Aorta (tissue), 5 donors: ENCODE measurements at places on chromosomes 6 and 20. TPM values are rescaled to one million over a fixed set of nuclear protein-coding genes. Genes with fewer than 3 reads are reported as not detected.
A peak's percentile ranks its signal among the peaks of the same experiment; 100 is the strongest.

DNA sequence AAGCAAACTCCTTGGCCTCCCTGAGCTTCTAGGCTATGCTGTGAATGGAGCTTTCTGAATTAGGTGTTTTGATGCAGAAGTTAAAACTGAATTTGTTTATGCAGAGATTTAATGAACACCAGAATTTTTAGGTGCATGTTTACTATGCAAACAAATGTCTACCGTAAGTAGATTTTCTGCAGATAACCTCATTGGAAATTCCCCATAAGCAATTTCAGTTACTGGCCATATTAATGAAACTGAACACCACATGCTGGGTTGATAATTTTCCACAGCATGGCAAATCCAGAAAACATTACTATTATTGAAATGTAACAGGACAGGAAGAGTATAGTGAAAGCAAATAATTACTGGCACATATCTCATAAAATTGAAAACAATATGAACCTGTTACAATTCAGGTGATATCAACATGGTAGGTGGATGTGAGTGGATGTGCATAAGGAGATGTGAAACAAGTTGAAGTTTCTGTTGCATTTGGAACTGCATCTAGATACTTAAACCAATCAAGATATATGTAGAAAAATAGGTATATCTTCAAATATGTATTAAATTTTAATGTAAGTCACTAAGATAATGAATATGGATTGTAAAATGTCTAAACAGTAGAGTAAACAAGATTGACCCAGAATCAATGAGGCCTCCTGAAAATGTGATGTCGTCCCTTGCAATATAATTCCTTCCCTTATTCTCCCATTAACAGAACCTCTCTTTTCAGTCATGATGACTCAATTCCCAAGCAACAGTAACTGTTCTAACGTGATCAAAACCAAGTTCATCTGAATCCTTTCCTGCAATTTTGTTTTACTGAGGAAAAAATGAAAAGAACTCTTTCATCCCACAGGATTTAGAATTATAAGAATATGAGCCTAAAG, 11.0 kb downstream of the PTCHD4 start:
- no peaks in the 10 kb centered on the region for H3K4me1 ChIP-seq
- no peak for DNase-seq
- H3K36me3 ChIP-seq = no peaks in the 10 kb centered on the region
- no peak overlapping the region for H3K4me3 ChIP-seq

- no peak overlapping the region for H3K27ac ChIP-seq
- peaks cover 2% of the 10 kb centered on the region for H3K36me3 ChIP-seq
- H3K27me3 ChIP-seq = no peaks in the 10 kb centered on the region
- no peak overlapping the region for H3K4me3 ChIP-seq
- H3K4me1 ChIP-seq = no peaks in the 10 kb centered on the region
These were observed 14.6 kb downstream of the EEF1A1 start for GRCh38 chr6:73506246-73506645.

GRCh38 chr6:136335736-136336363, 46.2 kb upstream of the BCLAF1 start:
- H3K4me1 ChIP-seq = no peaks in the 10 kb centered on the region
- H3K27me3 ChIP-seq = no peaks in the 10 kb centered on the region
- no peak overlapping the region for H3K4me3 ChIP-seq
- no peaks in the 10 kb centered on the region for H3K36me3 ChIP-seq
- no peak overlapping the region for H3K27ac ChIP-seq

DNA sequence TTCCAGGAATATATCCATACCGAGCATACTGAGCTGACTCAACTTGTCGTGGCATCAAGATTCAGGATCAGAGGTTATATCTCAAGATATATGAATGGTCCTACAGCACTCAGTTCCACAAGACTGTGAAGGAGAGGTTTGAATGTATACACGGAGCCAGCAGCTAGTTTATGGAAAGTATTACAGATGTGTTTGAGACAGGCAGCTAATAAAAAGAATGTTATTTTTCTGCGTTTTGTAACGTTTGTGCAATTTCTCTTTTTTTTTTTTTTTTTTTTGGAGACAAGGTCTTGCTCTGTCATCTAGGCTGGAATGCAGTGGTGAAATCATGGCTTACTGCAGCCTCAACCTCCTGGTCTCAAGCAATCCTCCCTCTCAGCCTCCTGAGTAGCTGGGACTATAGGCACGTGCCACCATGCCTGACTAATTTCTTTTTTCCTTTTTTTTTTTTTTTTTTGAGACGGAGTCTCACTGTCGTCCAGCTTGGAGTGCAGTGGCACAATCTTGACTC, 3.4 kb upstream of the FAM110A start:
- no peaks in the 10 kb centered on the region for H3K27me3 ChIP-seq
- no peak overlapping the region for H3K4me3 ChIP-seq
- H3K36me3 ChIP-seq = no peaks in the 10 kb centered on the region

DNA sequence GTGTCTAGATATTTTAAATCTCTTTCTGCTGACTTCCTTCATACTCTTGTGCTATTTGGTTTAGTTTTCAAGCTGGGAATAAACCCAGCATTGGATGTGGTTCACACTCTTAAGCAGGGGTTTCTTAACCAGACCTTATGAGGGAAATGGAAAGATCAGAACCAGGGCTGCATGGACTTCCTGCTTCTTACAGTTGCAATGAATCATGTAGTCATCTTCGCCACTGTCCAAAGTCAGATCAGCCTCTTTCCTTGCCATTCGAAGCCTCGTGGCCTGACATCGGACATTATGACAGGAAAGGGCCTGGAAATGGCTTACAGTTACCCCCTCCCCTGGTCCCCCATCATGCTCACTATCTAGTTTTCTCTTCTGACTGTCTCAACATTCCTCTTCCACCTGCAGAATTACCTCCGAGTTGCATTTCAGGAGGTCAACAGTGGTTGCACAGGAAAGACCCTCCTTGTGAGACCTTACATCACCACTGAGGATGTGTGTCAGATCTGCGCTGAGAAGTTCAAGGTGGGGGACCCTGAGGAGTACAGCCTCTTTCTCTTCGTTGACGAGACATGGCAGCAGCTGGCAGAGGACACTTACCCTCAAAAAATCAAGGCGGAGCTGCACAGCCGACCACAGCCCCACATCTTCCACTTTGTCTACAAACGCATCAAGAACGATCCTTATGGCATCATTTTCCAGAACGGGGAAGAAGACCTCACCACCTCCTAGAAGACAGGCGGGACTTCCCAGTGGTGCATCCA, 16.8 kb upstream of the NAA20 start:
- no peak overlapping the region for H3K27ac ChIP-seq
- no peaks in the 10 kb centered on the region for H3K4me1 ChIP-seq
- no peak overlapping the region for H3K4me3 ChIP-seq
- no peaks in the 10 kb centered on the region for H3K27me3 ChIP-seq
- no peak for DNase-seq

DNA sequence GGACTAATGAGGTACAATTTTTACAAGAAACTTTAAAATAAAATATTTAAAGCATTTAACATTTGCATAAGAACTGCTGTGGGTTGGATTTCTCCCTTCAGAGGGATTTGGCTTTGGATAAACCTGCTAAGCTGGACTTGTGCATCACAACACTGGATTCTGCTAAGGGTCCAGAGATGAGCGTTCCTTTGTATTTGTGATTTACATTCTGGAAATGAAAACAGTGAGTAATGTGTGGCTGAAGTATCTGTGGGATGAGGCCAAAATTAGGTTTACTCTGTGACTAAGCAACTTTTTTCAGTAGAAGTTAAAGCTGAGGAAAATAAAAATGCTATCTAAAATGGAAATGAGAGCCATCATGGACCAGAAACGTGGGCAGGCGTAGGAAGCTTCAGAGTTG, 494.3 kb downstream of the EPM2A start:
- DNase-seq = no peak
- no peaks in the 10 kb centered on the region for H3K27me3 ChIP-seq
- H3K4me3 ChIP-seq = no peak overlapping the region
- no peaks in the 10 kb centered on the region for H3K4me1 ChIP-seq
- no peaks in the 10 kb centered on the region for H3K36me3 ChIP-seq
- no peak overlapping the region for H3K27ac ChIP-seq

DNA sequence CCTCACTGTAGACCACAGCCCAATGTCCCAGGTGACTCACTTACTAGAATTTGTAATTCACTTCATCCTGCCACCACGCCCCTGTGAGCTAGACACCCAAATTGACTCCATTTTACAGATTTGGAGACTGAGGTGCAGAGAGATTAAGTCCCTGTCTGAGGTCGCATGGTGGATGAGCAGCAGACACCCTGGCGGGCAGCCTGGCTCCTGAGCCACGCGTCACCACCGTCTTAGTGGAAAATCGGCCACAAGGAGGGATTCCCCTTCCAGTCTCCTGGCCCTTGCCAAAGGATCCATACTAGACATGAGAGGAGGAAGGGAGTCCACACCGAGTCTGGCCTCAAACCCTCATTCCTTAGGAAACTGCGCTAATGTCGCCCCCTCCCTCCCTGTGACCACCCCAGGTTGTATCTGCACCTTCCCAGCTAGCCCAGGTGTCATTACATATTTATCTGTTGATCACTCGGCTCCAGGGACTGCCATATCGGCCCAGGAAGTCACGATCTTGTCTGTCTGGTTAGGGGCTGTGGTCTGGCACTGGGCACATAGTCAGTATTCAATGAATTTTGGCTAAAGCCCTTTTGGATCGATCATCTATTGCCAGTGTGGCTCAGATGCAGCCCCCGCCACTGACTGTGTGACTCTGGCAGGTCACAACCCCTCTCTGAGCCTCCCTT, 25.7 kb upstream of the PTGIS start:
- DNase-seq = no peak
- H3K27me3 ChIP-seq = no peaks in the 10 kb centered on the region
- no peak overlapping the region for H3K4me3 ChIP-seq
- H3K27ac ChIP-seq = peak overlapping the region; percentile 20
- H3K36me3 ChIP-seq = no peaks in the 10 kb centered on the region

GRCh38 chr20:9262653-9263194, 193.8 kb downstream of the PLCB4 start:
- no peaks in the 10 kb centered on the region for H3K4me1 ChIP-seq
- no peaks in the 10 kb centered on the region for H3K27me3 ChIP-seq
- H3K27ac ChIP-seq = no peak overlapping the region

DNA sequence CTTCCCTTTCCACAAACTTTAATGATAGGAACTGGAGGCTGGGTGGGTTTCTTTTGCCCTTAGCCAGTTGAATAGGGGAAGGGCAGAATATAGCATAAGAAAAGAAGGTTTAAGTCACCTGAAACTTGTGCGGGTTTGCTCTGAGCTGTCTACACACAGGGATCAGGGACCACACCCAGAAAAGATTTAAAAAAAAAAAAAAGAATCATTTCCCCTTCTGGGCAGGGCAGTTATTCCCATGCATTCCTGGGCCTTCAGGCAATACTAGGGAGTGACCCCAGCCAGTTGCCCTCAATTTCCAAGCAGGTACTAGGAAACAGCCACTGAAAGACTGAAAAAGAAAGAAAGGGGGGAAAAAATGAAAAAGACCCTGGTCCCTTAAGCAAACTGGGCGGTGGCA, 39.6 kb upstream of the HDAC2 start:
- H3K36me3 ChIP-seq = no peaks in the 10 kb centered on the region
- no peaks in the 10 kb centered on the region for H3K27me3 ChIP-seq
- H3K27ac ChIP-seq = no peak overlapping the region
- DNase-seq = no peak

DNA sequence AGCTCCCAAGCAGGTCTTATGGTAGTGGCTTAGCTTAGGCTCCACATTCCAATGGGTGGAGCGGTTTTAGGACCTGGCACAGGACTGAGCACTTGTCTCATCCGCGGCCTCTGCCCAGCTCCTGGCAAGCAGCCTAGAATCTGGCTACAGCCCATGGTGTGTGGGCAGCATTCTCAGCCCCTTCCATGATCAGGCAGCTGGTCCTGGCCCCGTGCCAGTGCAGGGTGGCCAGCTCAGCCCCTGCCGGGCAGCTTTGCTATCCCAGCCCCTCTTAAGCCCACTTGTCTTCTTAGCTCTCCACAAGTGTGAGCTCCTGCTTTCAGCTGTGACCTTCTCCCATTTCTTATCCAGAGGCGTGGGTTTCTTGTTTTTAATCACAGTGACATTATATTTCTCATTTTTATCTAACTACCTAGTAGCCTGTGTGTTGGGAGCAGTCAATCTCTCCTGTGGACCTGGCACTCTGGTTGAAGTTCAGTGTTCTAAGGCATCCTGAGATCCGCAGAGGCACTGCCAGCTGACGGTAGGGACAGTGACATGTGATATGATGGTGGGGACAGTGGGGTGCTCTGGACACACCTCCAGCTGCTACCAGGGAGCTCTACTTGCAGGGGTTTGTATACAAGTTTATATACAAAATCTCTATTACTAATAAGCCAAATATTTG, 119.9 kb upstream of the PRND start:
- H3K4me1 ChIP-seq = no peaks in the 10 kb centered on the region
- H3K27ac ChIP-seq = no peak overlapping the region
- no peak overlapping the region for H3K4me3 ChIP-seq
- peak; percentile 71 for DNase-seq
- no peaks in the 10 kb centered on the region for H3K36me3 ChIP-seq

- peak overlapping the region; percentile 73 for H3K4me3 ChIP-seq
- no peaks in the 10 kb centered on the region for H3K36me3 ChIP-seq
- DNase-seq = no peak
- H3K27ac ChIP-seq = no peak overlapping the region
- H3K27me3 ChIP-seq = no peaks in the 10 kb centered on the region
These were observed 32.1 kb downstream of the SF3B5 start for GRCh38 chr6:144063246-144063743.

FKBP1C gene
- total RNA-seq = not detected
